ENCODE measurements at places on chromosomes 12 and 14.

DNA sequence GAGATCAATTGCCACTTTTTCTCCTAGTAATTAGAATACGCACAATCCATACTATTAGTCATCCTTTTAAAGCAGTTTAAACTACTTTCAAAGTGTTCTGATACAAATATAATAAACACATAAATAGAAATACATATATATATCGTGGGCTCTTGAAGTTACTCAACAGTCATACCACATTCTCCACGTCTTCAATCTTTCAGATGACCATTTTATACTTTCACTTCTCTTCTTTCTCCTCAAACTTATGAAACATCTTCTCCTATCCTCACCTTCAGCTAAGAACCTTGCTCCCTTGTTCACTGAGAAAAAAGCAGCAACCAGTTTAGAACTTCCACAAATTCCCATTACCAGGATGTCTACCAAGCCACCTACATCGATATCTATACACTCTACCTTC lies 19.2 kb downstream of the CEP290 start:
- no peak for DNase-seq

DNA sequence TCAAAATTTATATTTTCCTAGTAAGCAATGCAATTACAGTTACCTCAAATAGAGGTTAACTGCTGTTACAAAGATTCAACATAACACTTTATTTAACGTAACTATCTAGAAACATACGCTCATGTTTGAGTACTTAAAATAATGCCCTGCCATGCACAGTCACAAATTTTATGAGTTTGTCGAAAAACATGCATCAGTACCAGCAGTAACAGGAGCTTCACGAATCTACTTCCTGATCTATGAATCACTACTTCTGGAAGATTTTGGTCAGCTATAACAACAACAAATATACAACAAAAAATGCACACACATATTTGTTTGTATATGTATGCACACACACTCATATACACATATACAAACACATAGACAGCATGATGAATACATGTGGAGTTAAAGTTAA lies 881.8 kb downstream of the FSCB start:
- no peak for DNase-seq

DNA sequence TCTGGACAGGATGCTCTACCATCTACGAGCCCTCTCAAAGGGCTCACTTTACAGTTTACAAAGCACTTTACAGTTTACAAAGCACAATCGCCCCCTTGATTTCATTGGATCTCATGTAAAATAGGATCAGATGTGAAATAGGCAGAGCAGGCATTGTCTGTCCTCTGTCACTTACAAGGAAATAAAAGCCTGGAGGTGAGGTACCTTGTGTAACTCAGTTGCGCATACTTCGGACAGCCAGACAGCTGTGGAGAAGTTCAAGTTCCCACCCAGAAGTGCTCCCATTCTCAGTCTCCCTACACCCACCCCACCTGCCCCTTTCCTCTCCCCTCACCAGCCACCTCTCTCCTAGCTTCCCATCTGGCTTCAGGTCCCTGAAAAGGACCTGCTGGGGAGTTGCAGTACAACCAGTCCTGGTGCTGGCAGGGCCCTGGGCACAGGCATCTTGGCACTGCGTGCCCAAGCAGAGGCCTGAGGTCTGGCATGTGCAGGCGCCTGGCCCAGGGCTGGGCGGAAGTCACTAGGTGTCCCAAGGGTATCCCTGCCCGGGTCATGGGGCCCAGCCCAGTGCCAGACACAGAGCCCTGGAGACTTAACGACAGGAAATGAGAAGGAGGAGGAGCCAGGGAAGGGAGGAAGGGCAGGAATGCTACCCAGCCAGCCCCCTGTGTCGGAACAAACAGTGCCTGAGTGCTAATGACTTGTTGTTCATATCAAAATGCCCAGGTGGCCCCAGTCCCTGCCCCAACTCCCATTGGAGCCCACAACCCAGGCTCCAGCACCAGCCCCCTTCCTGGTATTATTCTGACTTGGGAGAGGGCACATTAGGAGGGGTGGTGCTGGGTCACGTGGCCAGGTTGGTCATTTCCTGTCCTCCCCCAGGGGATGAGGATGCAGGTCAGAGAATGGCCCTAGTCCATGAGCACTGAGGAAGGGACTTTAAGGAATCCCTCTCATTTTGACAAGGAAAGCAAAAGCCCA lies 5.4 kb downstream of the RAPGEF3 start:
- DNase-seq: no peak

GRCh38 chr12:24479131-24479530 lies 469.8 kb downstream of the BCAT1 start:
- no peak for DNase-seq

DNA sequence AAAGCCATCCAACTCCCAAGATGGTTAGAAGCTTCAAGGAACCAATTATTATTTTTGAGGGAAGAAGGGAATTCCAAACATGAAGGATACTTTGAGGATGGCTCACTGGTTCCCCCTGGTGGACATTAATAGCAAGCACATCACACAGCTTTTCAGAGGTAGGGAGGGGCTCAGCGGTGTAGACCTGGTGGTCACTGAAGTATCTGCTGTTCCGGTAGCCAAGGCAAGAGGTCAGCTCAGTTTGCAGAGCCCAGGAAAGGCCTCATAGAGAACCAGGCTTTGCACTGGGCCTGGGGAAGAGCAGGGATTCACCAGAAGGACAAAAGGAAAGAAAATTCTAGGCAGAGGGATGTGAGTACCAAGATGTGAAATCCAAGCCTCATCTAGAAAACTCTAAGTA lies 118.7 kb downstream of the KSR2 start:
- no peak for DNase-seq

DNA sequence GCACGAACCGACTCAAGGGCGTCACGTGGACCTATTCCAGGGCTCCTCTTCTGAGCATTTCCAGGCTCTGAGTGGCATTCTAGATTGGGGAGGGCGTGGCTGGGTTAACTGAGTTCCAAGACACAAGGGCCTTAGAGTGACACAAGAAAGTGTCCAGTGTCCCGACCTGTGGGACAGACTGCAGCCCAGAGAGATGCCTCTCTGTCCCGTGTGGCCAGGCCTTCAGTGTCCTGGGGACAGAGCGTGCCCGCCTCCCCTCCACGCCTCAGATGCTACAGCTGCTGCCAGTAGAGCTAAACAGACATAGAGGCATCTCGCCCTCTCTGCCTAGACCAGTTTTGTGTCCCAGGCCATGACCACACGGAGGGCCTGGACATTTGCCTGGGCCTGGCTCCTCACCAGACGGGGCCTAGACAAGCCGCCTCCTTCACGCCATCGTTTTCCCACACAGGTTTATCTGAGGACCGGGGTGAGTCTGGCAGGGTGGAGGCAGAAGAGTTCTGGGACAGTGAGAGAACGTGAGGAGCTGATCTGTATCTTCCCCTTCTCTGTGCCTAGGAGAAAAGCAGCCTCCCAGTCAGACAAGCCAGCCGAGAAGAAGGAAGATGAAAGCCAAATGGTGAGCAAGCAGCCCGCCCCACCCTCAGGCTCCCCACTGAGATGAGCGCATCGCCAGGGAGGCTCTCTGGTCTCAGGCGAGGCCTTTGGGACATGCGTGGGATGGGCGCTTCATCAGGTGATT lies 27.1 kb downstream of the DEGS2 start:
- no peak for DNase-seq

- DNase-seq: no peak
Measured at GRCh38 chr14:67490196-67490595, 1.7 kb upstream of the TMEM229B start.

DNA sequence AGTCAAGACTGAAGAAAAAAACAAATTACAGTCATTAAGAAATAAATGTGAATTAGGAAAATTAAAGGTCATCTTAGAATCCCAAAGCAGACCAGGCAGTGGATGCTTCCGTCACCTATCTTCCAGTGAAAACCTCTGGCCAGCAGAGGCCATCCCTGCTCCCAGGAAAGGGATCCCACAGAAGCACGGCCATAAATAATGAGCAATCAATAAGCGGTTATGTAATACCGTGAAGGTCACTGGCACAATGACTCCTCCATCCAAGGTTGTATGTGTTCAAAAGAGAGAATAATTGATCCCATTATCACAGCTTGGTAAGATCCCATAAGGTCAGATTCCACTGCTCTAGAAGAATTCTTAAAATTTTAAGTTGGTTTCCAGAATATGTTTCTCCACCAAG lies 85.7 kb downstream of the PPP2R5E start:
- no peak for DNase-seq

Data from NCI-H1436 (cell line).